ENCODE measurements at places on chromosomes 12 and 14.

- DNase-seq, result no peak
Observed at GRCh38 chr12:109771746-109772621, 58.4 kb downstream of the FAM222A start.

GRCh38 chr12:96874211-96874610 lies 32.8 kb upstream of the NEDD1 start:
- DNase-seq, result no peak

DNA sequence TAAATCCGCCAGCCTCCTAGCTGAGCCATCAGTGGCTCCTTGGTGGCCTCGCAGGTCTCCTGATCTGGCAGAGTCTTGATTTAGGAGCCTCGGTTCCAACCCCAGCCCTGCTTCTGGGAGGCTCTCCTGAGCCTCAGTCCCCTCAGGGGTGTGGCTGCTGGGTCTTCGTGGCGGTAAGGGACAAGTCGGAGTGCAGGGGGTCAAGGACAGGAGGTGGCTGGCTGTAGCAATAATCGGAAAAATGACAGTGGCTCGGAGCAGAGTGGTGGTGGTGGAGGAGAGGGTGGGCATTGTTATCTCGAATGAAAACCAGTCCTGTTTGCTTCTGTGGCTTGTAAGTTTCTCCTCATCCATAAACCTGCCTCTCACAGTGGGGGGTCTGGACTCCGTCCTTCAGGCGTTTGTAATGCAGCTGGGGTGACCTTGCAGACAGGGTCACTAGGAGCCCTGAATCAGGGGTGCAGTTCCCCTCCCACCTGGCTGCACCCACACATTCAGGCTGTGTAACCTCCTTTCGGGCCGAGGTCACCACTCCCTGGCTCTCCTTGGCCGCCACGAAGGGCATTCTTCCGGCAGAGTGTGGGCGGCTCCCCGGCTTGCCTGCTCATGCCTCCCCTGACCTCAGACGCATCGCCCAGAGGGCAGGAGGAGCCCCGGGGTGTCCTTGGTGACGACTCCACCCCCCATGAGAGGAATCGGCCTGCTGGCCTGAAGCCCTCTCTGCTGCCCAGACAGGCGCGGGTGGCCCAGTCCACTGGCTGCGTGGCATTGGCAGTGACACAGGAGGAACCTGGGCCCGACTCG lies 8.1 kb downstream of the BCL7A start:
- DNase-seq, result no peak

GRCh38 chr14:64753999-64754398 lies 49.8 kb downstream of the PLEKHG3 start:
- no peak for DNase-seq

GRCh38 chr12:91052026-91052425 lies 5.8 kb downstream of the KERA start:
- no peak for DNase-seq

DNA sequence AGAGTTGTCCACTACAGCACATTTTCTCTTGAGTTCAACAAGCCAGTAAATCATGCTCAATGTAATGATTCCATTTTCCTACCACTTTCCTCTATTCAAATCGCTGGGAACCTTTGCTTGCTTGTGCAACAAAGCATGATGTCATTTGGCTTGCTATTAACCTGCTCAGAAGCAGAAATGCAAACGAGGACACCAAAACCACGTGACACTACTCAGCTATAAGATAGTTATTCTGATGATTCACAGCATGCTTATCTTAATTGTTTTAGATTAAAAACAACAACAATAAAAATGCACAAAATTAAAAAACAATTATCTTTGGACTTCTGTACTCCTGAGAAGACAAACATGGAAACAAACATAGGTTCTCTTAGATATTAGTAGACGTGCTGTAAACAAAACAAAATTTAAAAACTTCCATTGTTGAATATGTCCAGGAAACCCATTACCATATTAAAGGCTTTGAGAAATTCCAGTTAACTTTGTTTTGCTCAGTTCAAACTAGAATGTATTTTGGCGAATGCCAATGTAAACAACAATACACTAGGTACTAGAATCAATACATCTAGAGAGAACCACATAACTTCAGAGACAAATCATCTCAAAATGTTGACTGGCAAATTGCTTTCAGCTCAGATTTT lies 77.5 kb upstream of the KRAS start:
- DNase-seq, result peak; percentile 66

- DNase-seq, result peak; percentile 74
Observed at GRCh38 chr12:3453990-3454680, 36.9 kb upstream of the PRMT8 start.

GRCh38 chr14:55921511-55921910 lies 196.7 kb upstream of the PELI2 start:
- no peak for DNase-seq

DNA sequence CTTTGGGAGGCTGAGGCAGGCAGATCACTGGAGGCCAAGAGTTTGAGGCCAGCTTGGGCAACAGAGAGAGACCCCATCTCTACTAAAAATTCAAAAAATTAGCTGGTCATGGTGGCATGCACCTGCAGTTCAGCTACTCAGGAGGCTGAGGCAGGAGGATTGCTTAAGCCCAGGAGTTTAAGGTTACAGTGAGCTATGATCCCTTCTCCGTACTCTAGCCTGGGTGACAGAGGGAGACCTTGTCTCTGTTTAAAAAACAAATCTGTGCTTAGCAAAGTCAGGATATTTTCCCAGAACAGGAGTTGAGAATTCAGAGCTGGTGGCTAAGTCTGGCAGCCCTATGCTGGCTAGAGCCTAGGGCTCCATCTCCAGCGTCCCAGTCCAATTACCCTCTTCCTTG lies 142.9 kb upstream of the PZP start:
- DNase-seq, result no peak

DNA sequence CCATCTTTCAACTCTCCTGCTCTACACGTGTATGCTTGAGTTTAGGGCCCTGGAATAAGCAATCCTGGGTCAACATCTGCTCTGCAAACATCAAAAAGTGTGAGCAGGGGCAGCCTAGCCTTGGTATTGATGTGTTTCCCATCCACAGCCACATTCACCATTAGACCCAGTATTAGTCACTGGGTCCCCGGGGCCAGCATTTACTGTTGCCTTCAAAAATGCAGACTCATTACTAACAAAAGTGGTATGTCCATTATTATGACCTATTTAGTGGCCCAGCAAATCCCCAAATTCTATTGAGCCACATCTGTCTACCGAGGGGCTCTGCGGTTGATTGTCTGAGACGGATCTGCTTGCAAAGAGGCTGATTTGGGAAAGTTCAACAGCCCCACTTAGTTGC lies 661.8 kb downstream of the DIO2 start:
- DNase-seq, result peak; percentile 22

GRCh38 chr14:36996857-36997590 lies 175.4 kb downstream of the SLC25A21 start:
- no peak for DNase-seq

GRCh38 chr12:13194401-13195110 lies 2.0 kb upstream of the EMP1 start:
- peak; percentile 74 for DNase-seq

DNA sequence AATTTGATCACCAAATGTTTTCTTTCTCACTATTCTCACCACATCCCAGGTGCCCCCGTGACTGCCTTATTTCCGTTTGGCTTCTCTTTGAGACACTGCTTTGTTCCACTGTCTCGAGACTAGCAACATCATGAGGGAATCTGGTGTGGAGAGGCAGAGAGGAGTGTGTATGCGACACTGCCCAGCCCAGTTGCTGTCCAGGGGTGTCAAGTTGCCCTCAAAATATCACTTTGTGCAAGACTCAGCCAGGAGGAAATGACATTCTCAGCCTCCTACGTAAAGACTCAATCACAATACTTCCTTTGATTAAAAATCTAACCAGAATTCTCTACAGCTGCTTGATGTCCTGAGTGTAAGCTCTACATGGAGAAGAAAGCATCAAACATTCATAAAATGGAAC lies 48.2 kb upstream of the EEA1 start:
- no peak for DNase-seq

DNA sequence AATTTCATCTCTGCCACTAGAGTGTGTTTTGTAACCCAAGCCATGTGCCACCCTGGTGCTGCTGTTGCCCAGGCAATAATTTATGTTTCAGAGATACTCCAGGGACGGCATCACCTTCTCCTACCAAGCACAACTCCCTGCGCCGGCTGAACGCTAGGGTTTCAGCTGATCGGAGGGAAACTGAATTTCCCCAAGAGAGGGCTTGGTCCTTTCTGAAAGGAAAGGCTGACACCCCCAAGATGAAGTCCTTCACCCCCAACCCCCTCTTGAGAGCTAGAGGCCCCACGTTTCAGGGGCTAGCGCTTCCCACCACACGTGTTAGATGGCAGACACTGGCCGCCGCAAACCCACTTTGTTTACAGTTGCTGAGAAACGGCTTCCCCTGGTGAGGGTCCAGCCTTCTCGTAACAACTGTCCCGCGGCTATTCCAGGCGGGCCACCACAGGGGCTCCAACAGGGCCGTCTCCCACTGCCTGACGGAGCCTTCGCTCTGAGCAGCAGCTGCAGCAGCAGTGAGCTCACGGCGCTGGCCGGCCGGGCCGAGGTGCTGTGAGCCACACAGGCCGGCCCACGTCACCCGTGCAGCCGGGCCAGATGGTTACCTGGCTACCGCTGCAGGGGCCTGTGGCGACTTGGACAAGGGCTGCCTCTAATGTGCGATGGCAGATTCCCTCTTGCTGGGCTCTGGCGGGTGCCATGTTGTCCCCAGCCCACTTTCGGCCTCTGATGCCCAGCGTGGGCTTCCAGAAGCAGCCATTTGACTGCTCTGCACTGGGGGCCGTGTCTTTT lies 66.4 kb downstream of the TESC start:
- peak; percentile 66 for DNase-seq

DNA sequence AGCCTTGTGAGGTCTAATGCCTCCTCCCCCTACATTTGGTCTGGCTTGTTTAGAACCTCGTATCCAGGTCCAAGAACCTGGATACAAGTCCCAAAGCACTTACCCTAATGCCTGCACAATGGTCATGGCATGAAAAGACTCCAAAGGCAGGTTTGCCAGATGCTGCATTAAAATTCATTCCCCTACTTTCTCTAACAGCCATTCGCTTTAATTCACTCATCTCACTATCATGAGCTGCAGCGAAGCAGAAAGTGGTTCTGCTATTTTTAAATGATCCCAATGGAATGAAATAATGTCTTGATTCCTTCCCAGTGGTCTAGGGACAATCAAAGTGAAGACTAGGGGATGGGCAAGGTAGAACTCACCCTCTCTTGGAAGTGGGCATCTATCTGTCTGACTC lies 72.5 kb upstream of the MAX start:
- DNase-seq, result no peak

DNA sequence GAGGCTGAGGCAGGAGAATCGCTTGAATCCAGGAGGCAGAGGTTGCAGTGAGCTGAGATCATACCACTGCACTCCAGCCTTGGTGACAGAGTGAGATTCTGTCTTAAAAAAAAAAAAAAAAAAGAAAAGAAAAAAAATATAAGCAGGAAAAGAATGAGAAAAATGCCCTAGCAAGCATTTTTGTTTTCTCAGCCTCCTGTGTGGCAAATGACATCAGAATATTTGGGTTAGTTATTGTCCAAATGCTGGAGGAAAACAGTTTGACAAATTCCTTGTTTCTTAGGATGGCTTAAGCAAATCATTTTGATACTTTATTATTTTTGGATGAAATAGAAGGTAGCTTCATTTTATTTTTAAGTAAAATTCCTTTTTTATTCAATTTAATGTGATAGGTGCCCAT lies 7.5 kb upstream of the PTPRR start:
- no peak for DNase-seq

DNA sequence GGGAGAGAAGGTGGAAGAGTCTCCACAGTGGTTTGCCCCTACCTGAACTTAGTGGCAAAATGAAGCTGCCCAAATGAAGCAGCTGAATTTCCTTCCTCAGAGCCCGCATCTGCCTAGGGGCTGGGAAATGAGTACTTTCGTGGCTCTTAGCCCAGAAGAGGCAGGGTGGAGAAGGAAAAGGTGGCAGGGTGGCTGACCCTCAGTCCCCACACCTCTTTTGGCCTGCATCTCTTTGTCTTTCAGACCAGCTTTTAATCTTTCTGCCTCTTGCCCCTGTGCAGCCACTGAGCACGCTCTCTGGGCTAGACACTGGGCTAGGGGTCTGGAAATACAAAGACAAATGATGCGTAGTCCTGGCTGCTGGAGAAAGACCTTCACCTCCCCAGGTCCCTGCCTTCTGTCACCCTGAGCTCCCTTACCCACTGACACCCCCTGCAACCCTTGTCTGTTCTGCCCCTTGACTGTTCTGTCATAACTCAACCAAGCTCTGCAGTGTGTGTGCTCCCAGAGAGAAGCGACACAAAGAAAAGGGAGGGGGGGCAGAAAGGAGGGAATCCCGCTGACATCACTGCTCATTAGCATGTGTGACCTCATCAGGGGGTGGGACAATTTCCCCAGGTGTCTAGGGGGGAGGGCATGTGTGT lies 371 bp upstream of the REM2 start:
- DNase-seq, result peak; percentile 66

DNA sequence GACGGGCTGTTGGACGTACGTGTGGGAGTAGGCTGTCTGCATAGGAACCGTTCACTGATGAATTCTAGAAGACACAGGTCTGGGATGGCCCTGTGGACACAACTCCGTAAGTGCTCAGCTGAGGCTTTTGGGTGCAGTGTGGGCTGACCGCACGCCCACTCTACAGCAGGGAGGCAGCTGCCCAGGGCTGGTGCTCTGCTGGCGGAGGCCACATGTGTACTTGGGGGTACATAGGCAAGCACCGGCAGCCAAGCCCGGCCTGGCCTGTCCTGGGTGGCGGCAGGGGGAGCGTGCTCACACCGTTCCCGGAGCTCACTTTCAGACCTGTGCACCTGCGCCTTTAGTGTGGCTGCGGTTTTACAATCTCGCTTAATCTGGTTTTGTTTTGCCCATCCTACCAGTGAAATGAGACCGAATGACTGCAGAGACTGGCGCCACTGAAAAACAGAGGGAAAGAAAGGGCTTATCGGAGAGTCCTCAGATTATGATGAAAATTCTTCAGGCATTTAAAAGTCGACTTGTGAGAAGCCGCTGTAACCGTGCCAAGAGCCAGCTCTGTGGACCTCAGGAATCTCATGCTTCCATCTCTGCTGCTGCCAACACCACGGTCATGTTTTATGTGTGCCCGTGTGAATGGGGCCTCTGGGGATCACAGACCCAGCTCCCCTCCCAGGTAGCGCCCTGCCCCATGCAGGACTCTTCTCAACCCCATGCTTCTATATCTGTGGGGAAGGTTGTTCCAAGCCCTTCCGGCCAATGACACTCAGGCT lies 45.8 kb downstream of the SSH1 start:
- peak; percentile 12 for DNase-seq

DNA sequence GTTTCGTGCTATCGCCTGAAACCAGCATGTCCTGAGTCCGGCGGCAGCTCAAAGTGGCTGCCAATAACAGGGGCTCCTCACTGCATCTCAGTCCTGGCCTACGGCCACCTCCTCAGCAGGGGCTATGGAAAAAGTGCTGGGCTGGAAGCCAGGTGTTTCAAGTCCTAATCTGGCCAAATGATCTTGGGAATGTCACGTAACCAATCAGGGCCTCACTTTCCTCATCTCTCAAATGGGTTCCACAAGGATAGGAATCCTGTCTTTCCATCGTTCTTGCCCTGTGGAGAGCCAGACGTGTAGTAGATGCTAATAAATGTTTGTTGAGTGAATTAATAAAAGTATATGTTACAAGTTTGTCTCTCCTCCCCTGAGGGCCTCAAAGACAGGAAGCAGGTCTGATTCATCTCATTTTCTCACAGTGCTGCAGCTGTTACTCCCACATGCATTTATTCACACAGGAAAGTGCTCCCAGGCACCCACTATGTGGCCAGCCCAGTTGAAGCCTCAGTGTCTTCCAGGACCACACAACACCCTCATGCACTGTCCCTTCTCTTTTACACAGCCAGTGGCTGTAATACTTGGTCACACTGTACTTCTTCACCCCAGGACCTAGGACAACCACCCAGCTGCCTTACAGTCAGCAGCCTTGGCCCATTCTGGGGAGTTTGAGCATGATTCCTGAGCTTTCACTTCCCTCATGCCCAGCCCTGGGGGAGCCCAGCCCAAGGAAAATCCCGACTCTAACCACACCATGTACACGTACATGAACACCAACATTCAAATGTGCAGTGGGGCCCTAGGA lies 5.0 kb downstream of the CMKLR1 start:
- DNase-seq, result peak; percentile 87

Measured in GM23248 (cell line).